ENCODE measurements at places on chromosomes 16 and 17.

DNA sequence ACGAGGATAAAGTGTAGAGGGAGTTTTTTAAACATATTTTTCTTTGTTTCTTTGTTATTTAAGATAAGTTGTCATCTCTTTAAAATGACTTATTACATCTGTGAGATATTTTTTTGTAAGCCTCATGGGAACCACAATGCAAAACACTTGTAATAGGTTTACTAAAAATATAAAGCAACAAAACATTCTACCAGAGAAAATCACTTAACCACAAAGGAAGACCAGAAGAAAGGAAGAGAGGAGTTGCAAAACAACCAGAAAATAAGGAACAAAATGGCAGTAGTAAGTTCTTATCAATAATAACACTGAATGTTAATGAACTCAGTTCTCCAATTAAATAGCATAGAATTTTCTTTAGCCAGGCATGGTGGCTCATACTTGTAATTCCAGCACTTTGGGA lies 22.9 kb downstream of the DHRS7B start:
- DNase-seq = no peak

DNA sequence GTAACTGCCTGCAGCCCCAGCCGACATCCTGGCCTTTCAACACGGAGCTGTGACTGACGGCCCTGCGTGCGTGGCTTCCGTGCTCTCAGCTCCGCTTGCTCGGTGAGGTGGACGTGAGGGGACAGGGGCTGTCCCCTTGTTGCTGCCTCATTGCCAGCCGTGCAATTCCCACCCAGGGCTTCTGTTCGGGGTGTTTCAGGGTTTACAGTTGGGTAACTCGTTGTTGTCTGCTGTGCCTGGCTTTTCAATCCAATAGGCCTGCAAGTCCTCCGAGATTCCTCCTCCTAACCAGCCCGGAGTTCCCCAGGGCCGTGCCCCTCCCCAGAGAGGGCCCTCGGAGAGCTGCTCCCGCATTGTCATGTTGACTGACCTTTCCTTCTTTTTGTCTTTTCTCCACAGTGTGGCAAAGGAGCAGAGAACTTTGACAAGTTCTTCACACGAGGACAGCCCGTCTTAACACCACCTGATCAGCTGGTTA lies 31.4 kb upstream of the CACNG5 start:
- no peak for DNase-seq

- DNase-seq = no peak
Measured at GRCh38 chr17:31544186-31544585, 152.7 kb downstream of the RAB11FIP4 start.

DNA sequence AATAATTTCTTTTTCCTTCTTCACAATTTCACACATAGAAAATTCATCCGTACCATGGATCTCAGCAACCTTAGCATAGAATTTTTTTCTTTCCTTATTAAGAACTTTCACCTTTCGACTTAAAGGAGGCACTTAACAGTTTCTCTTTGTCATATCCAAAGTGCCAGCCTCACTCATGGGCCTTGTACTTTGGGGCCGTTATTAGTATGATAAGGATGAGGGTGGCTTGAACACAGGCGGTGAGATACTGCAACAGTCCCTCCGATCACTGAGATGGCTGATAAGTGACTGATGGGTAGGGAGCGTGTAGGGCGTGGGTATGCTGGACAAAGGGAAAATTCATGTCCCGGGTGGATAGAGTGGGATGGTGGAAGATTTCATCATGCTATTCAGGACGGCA lies 85.3 kb downstream of the OR1D5 start:
- DNase-seq = no peak

DNA sequence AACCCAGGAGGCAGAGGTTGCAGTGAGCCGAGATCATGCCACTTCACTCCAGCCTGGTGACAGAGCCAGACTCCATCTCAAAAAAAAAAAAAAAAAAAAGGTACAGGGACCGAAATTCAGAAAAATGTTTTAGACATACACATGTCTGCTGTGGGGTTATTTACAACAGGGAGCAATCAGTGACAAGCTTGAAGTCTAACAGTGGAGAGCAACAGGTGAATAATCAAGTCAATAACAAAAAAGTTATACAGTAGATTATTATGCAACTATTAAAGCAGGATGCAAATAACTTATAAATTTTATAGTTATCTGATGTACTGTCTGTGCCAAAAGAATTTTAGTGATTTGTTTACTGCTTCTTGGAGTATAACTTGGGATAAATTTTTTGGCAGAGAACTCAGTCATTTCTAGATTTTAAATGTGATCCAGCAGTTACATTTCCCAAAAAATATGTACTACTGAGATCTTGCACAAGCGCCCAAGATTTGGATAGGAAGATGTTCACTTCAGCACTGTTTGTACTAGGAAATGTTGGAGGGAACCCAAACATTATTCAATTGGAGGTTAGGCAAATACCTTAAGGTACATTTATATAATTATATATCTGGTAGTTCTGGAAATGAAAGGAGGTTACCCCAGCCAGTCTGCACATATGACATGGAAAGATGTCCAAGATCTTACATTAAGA lies 34.1 kb downstream of the EEF2K start:
- DNase-seq = no peak

GRCh38 chr17:10088444-10088843 lies 110.0 kb downstream of the GAS7 start:
- DNase-seq = no peak

All from activated CD4-positive, alpha-beta T cell treated with anti-CD3 and anti-CD28 coated beads, Interleukin-2, amount 50 U/mL, for 4 hours (primary cell).